ENCODE measurements at places on chromosomes 5 and 9. TPM values are rescaled to one million over a fixed set of nuclear protein-coding genes. Genes with fewer than 3 reads are reported as not detected.

Gene PROB1
- 3.0 TPM for total RNA-seq

DNA sequence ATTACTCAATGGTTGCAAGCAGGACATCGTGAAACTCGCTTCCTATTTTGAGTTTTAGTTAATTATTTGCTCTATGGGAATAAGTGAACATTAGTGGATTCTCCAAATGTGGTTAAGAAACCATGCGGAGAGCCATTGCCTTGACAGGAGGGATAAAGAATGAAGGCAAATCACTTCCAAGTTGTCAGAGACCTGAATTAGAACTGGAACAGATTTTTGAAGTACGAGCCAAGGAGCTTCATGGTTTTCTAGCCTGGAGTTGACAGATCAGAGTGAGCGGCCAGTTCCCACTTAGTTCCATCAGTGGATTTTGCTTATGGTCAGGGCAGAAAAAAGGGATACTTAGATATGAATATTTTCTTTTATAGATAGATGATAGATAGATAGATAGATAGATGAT lies 171.4 kb upstream of the CDH10 start:
- no peak for DNase-seq

- DNase-seq, result no peak
These were observed 37.0 kb downstream of the MRPS30 start for GRCh38 chr5:44845777-44846176.

Gene PTGDS
- total RNA-seq, result 481 TPM

DNA sequence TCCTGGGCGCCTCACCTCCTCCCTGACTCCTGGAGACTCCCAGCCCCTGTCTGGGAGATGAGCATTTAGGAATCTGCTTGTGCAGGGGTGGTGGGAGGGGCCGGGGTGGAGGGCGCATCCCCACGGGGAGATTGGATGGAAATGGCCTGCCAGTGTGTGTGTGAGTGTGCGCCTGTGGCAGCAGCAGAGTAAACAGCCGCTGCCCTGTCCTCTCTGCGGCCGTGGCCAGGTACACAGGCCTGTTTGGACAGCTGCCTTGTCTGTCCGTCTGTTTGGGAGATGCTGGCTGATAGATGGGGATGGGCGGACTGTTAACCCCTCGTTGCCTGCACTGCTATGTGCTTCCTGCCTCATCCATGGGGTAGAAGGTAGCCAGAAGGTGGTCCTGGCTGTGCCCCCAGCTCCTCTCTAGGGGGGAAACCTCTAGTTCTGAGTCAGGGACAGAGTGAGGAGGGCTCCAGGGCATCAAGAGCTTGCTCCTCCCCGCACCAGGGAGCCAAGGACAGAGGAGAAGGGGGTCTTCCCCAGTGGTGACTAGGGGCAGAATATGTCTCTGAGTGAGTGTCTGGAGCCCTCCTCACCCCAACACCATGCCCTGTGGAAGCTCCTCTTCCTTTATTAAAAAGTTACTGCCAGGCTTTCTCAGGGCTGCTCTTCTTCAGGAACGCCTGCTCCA lies 60.1 kb downstream of the LMX1B start:
- DNase-seq, result no peak

GRCh38 chr5:177454397-177455035 lies 7.9 kb downstream of the PRR7 start:
- peak; percentile 94 for DNase-seq

GRCh38 chr5:129382921-129383672 lies 77.0 kb upstream of the ADAMTS19 start:
- DNase-seq, result no peak

- no peak for DNase-seq
These were observed 4.7 kb downstream of the IRGM start for GRCh38 chr5:150851039-150851438.

Gene TOR2A
- total RNA-seq, result 21.7 TPM

DNA sequence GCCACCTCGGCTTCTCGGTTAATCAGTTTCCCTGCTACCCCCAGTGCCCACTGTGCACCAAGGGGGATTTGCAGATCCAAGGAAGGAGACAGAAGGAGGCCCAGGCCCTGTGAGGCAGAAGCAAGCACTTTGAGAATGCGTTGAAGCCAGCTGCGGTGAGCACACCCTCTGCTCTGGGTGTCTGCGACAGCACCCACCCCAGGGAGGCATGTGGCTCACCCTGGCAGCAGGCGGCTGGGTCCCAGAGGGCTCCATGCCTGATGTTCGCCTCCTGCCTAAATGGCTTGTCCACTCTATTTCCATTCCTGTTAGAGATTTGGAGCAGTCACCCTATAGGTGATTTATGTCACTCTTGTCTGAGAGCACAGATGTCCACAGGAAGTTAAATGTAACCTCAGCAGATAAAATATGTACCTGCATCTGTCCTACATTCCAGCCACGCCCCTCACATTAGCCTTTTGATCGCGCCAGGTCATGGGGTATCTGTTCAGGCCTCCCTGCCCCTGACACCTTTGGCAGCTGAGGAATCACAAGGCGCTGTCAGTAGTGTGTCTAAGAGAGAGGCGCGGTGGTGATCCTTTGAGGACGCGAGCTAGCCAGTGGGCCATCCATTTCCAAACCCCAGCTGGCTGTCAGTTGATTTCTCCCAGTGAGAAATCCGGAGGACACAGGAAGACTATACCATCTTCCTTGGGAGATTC lies 28.1 kb downstream of the PTGES2 start:
- no peak for DNase-seq

- DNase-seq, result no peak
These were observed 480.0 kb downstream of the TAF11L14 start for GRCh38 chr5:18114151-18114757.

DNA sequence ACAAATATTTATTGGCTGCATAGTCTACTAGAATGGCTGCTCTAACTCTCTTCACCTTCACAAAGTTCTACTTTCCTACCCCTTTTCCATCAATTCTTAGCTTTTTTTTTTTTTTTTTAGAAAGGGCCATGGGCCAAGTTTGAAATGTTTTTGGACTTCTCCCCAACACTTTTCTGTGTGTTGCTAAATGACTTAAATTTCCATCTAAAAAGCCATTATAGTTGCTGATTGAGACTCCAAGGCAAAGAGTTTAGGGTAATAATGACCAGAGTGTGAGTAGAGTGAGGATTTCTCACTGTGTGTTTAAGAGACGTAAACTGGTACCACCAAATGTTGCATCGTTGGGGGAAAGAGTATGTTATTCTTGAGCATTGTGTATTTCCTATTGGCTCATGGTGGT lies 24.4 kb downstream of the TNC start:
- no peak for DNase-seq

DNA sequence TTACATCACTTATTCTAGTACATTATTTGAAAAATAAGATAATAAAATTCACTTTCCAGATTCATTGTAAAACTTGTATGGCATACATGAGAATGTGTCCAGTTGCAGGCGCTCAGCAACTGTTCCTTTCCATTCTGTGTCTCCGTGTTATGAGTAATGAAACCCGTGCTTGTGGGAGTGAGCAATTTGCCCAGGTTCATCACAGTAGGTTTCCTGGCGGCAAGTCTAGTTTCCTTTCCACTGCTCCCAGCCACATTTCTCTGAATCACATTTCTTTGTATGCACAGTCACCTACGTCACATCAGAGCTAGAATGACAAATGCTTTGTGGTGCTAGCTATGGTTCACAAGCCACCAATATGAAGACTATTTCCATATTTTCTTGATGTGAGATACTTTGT lies 39.9 kb downstream of the MOCS2 start:
- no peak for DNase-seq

Gene SLC25A2
- total RNA-seq, result not detected

Gene GM2A
- total RNA-seq, result 38.1 TPM
